ENCODE measurements at places on chromosomes 7 and 10. TPM values are rescaled to one million over a fixed set of nuclear protein-coding genes. Genes with fewer than 3 reads are reported as not detected.

The SYNPO2L gene
- total RNA-seq = not detected

The HYAL4 gene
- not detected for total RNA-seq

The NEUROG3 gene
- not detected for total RNA-seq

The TMEM273 gene
- not detected for total RNA-seq

The TPST1 gene
- 189 TPM for total RNA-seq

The STYXL1 gene
- total RNA-seq = 29.4 TPM

The PLCE1 gene
- total RNA-seq = 1.3 TPM

The FAM25C gene
- not detected for total RNA-seq

The GRM3 gene
- not detected for total RNA-seq

The PARP12 gene
- 13.7 TPM for total RNA-seq

The TBXAS1 gene
- 0.60 TPM for total RNA-seq

The TMEM176A gene
- under 0.01 TPM for total RNA-seq

The FLNC gene
- 153 TPM for total RNA-seq

The OPALIN gene
- not detected for total RNA-seq

The ANKRD1 gene
- 1.5 TPM for total RNA-seq

The CCDC146 gene
- total RNA-seq = 0.75 TPM

The RARRES2 gene
- total RNA-seq = 15.2 TPM

The TRPV6 gene
- total RNA-seq = not detected

The SLC29A4 gene
- 4.3 TPM for total RNA-seq

The ABCB1 gene
- total RNA-seq = 0.75 TPM

The MALRD1 gene
- 0.15 TPM for total RNA-seq

The GFRA1 gene
- total RNA-seq = 0.35 TPM

The UCN3 gene
- total RNA-seq = not detected

The IMPDH1 gene
- total RNA-seq = 63.5 TPM

The SH2D4B gene
- total RNA-seq = not detected

The FAM25G gene
- not detected for total RNA-seq

The KCND2 gene
- total RNA-seq = 0.90 TPM

The PPP1R17 gene
- not detected for total RNA-seq

The PRR15 gene
- 0.59 TPM for total RNA-seq

The NXPH1 gene
- total RNA-seq = not detected

The RNF148 gene
- total RNA-seq = 0.45 TPM

The SPDYE6 gene
- not detected for total RNA-seq

The PRPS1L1 gene
- not detected for total RNA-seq

The DNAAF5 gene
- 9.8 TPM for total RNA-seq

The PDE1C gene
- total RNA-seq = 53.9 TPM

The BMPER gene
- total RNA-seq = 56.5 TPM

All from smooth muscle cell of the coronary artery (primary cell).